ENCODE measurements at places on chromosomes 7 and 10. TPM values are rescaled to one million over a fixed set of nuclear protein-coding genes. Genes with fewer than 3 reads are reported as not detected.

HBP1 gene
- total RNA-seq: 81.4 TPM

DNA sequence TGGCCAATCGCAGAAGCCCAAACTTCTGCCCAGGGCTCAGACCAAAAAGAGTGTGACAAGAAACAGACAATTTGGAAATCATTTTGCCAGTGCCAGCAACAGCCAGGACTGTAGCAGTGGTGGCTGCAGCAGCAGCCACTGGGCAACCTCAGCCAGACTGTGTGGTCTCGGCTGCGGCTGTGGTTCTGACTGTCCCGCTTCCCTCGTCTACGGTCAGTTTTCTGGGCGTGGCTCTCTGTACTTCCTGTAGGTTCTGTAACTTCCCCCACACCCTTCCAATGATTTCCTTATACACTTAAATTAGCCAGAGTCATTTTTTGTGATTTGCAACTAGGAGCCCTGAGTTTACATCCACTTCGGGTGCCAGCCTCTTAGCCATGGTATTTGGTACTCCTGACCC is 39.9 kb downstream of the CYTH3 start:
- DNase-seq: peak; percentile 60

GRCh38 chr7:20114468-20114867 is 102.7 kb downstream of the MACC1 start:
- no peak for DNase-seq

DNA sequence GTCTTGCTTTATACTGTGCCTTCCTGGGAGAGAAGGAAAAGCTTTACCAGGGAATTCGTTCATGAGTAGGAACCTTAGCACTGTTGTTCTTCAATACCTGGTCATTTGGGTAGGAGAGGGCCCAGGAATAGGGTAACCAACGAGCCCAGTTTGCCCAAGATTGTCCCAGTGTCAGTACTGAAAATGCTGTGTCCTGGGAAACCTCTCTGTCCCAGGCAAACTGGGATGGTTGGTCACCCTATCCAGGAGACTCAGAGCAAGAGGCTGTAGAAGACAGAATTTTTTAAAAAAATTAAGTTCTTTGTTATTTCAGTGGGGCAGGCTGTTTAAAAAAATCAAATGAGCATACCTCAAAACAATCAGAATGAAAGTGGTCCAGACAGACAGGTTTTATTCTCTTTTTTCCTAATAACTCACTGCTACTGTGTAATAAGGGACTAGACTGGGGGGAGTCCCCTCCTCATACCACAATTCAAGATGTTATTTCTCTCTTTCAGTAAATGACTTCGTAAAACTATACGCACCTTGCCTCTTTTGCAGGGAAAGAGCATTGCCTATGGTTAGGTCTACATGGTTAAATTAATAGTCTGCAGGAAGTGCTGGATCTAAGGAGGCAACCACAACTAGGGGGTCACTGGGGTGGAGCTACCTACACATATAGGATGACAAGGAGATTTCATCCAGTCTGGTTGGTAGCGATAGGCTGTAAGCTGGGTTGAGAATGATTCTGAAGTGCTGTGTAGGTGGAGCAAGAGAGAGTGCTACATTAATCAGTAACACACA is 41.1 kb upstream of the FAM133B start:
- no peak for DNase-seq

DNA sequence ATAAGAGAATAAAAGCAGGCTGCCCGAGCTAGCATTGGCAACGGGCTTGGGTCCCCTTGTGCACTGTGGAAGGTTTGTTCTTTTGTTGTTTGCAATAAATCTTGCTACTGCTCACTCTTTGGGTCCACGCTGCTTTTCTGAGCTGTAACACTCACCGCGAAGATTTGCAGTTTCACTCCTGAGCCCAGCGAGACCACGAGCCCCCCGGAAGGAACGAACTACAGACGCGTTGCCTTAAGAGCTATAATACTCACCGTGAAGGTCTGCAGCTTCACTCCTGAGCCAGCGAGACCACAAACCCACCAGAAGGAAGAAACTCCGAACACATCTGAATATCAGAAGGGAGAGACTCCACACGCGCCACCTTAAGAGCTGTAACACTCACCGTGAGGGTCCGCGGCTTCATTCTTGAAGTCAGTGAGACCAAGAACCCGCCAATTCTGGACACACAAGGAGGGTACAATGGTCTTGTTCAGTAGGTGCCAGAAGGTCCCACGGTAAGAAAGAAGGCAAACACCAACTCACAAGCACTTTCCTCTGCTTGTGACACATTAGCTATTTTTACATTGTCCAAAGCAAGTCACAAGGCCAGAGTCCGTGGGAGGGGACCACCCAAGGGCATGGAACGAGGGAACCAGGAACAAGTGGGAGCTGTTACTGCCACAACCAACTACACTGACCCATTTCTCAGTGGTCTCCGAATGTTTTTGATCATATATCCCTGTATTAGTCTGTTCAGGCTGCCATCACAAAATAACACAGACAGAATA is 29.2 kb upstream of the CACUL1 start:
- no peak for DNase-seq

DNA sequence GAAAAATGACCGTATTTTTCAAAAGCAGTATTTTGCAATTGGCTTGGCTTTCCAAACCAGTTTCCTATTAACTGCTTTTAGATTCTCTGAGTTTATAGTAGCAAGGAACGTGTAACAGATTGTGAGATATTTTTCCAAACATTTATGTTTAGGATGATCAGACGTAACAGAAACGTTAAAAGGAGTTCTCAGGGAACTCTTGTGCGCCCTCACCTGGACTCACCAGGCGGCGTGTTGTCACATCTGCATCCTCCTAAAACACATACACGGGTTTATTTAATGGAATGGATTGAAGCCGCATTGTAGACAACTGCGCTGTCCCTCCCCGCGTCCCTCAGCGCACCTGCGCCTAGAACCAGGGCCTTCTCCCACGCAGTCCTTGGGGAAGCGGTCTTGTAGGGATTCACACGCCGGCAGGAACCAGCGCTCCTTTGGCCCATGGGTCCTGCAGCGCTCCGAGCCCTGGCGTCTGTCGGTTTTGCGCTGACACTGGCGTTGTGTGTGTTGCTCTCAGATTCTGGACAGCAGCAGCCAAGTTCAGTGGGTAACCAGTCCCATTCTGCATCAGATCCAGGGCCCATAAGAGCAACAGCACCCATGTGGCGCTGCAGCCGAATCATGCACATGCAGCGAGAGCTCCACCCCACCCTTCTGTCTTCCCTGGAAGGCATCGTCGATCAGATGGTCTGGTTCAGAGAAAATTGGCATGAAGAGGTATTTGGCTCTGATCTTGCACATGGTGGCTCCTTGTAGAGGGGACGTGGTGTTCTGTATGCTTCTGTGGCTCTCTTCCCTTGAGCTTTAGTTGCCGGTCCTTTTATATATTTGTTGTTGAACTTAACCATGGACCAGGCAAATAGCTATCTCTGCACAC is 114.9 kb downstream of the TRRAP start:
- no peak for DNase-seq

RAB19 gene
- not detected for total RNA-seq

- DNase-seq: no peak
These were observed 376.0 kb downstream of the SORCS3 start for GRCh38 chr10:105017116-105017515.

CHST12 gene
- total RNA-seq: 15.1 TPM

NXPH1 gene
- total RNA-seq: not detected

DNA sequence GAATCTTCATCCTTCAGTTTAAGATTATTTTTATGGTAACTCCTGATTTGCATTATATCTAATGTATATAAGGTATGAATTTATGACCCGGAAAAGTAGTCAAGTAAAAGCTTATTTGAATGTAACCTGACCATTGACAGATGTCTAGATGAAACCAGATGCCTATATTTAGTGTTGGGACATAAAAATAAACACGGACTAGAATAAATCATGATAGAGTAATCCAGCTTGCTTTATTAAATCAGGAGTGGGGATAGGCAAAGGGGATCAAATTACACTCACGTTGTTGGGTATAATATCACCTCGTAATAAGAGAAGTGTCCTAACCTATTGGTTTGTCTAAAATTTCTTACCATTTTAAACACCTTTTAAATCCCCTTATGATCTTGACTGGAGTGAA is 244.6 kb downstream of the AGMO start:
- no peak for DNase-seq

UNCX gene
- total RNA-seq: not detected

GRCh38 chr7:36563706-36564327 is 160.5 kb downstream of the AOAH start:
- no peak for DNase-seq

GRCh38 chr10:80410578-80411145 is 2.3 kb downstream of the PRXL2A start:
- DNase-seq: no peak

DNA sequence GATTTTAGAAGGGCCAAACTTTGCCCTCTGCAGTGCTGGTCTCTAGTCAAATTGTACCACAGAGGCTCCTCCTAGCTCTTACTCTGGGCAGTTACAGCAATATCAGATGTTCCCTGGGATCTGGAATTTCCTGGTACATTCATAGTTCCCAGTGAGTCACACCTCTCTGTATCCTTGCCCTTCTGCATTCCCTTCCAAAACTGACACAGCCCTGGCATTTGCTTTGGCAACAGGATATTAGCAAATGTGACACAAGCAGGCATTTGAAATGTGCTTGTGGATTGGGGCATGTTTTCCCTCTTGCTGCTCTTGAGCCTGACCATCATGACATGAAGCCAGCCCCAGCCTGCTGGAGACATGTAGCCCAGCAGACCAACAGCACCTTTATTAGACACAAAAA is 284.7 kb upstream of the AKR1E2 start:
- DNase-seq: no peak

DNA sequence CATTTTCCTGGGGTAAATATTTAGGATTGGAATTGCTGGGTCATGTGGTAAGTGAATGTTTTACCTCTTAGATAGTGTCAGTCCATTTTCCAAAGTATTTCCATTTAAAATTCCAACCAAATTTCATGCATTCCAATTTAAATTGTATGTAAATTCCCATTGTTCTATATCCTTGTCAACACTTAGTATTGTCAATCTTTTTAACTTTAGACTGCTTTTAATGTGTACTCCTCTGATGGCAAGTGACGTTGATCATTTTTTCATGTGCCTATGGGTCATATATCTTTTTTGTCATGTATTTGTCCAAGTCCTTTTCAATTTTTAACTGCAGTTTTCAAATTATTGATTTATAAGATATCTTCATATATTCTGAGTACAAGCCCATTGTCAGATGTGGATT is 80.8 kb upstream of the FAM20C start:
- no peak for DNase-seq

DNA sequence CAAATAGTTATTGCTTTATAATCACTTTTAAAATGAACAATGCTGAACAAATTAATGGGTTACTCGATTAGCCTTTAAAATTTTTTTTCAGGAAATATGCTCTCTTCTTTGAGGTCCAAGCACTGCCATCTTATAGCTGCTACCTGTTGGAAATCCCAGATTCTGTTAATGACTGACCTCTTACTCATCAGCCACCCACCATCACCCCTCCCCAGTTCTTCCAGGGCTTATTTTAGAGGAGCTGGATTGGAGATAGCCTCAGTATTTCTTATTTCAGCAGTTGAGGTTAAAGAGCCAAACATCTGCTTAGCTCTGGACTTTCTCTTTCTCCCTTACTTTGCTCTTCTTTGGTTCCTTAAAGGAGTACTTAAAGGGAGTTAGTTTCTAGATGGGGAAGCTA is 420.0 kb downstream of the EXOC4 start:
- no peak for DNase-seq

DNA sequence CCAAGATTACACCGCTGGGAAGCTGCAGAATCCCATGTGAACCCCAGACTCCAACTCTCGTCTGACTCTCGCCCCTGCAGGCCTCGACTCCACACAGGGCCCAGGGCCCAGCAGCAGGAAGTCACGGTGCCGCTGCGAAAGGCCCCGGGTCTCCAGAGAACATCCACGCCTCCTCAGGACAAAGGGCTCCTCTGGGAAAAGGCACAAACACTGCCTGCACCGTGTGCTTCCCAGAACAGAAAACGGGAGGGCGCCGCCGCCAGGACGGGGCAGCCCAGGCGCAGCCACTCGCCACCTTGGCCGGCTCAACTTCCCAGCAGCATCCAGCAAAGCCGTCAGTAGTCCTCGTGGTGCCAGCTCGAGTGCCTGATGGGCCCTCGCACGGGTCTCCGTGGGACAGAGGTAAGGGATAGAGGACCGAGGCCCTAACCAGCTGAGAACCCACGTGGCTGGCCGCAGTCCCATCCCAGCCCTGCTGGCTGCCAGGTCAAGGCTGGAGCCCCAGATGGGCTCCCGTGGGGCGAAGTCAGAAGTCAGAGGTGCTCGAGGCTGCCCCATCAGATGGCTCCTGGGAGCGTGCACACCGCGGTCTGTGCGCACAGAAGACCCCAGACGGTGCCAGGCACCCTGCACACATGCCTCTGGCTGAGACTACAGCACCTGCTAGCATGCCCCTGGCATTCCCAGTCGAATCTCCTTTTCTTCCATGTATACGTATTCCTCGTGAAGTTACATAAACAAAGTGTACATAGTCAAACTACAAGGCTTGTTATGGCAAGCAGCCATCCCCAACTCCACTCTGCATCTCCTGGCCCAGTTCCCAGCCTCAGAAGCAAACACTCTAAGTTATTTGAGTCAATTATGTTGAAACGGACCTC is 60.2 kb downstream of the MAD1L1 start:
- DNase-seq: no peak

SLC29A4 gene
- 2.3 TPM for total RNA-seq

DNA sequence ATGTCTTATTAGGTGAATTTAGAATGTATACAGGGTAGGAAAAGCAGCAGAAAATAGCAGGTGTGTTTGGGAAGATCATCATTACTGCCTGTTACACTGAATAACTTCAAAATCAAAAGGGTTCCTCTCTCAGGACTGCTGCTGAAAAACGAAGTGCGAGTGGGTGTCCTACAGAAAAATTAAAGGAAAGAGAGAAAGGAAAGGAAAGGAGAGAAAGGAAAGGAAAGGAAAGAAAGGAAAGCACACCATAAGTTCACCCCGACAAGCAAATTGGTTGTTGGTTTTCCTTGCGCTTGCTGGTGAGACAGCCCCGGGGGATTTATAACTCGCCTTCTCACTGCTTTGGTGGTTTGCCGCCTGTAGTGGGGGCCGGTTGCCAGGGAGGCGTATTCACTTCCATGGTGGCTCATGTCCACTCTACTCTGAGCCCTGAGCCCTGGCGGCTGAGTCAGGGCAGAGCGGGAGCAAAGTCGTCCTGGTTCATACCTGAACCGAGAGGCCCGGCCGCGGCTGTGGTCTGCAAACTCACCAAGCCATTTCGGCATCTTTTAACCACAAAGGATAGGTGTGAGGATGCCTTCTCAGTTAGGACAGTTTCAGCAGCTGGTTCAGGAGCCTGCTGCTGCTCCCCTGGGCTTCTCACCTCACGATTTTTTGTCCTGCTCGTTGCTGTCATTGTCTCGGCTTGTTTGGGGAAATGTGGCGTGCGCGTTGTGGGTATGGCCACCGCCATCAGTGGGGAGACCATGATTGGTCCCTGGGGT is 26.1 kb downstream of the INPP5A start:
- no peak for DNase-seq
